K562 (cell line): ENCODE measurements at places on chromosomes 5 and 9.

DNA sequence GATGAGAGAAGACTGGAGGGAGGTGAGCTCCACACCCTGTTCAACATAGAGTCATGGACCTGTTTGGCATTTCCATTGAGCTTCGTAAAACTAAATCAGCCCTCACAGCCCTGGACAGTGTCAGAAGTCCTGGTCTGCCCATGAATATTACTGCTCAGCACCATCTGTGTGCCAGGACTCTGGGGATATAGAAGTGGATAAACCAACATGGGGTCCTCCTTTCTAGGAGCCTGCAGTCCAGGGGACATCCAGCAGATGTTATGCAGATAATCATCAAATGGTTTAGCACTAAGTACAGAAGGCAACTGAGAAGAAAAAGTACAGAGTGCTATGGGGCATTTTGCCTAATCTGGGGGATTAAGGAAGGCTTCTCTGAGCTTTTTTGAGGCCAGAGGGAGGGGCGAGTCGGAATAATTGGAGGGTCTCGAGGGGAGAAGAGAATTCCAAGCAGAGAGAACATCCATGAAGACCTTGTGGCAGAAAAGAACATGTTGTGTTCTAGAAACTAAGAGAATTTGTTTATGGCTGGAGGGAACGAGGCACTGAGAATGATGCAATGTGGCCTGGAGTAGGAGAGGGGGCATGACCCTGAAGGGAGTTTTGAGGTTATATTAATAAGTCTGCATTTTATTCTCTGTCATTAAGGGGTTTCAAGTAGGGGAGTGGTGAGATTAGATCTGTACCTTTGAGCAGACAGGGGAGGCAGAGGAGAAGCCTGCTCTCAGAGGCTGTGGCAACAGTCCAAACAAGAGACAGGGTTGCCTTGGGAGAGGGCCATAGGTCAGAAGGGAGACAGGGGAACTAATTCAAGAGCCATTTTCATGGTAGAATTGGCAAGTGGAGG is 63.5 kb upstream of the SLC2A8 start:
- no peak for DNase-seq

GRCh38 chr5:2293906-2294305 is 411.2 kb upstream of the IRX4 start:
- DNase-seq, result no peak

- no peak for DNase-seq
Measured at GRCh38 chr5:16912080-16912479, 24.0 kb downstream of the MYO10 start.

DNA sequence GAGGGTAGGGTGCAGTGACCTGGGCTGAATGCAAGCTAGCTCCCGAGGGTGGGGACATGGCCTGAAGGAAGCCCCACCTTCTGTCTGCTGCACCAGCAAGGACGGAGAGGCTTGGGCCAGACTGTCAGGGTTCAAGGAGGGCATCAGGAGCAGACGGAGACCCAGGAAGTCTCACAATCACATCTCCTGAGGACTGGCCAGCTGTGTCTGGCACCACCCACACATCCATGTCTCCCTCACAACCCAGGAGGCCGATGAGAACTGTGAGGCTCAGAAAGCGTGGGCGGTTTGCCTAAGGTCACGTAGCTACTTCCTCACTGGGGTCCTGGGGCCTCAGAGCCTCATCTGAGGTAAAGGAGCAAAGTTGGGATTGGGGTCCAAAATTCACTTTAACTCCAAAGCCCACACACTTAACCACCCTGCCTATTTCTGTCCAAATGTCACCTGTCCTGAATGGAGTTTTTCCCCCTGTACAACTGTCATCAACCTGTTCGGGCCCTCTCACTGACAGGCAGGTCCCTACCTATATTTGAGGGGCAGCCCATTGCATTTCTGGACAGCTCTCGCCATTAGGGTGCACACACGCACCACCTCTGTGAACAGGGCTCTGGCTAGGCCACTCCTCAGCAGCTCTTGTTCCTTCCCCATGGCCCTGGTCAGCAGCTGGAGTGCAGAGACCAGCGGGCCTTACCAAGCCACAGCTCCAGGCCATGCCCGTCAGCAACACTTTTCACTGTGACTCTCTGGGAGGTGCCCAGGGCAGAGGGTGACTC is 3.4 kb downstream of the IL13 start:
- DNase-seq, result peak; percentile 66

DNA sequence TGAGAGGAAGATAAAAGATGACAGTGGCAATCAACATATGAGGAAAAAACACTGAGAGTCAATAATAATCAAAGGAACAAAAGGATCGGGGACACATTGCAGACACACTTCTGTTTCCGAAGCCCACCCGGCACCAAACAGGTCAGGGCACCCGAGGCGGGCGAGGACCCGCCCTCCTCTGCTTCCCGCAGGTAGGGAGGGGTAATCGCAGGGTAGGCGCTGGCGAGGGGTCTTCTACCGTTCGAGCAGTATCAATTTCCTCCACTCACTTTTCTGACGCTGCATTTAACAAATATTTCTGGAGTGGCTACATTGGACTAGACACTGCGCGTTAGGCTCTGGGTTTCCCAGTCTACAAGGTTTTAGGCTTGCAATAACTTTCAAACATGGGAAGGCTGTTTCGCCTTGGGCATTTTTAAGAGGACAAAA is 1.3 kb downstream of the TXN start:
- no peak for DNase-seq
